Activated T-cell treated with anti-CD3 and anti-CD28 coated beads for 24 hours (primary cell): ENCODE measurements at places on chromosomes 2 and 18.
A peak's percentile ranks its signal among the peaks of the same experiment; 100 is the strongest.

- no peak for DNase-seq
Observed at GRCh38 chr18:45251236-45251635, 364.0 kb upstream of the SLC14A2 start.

DNA sequence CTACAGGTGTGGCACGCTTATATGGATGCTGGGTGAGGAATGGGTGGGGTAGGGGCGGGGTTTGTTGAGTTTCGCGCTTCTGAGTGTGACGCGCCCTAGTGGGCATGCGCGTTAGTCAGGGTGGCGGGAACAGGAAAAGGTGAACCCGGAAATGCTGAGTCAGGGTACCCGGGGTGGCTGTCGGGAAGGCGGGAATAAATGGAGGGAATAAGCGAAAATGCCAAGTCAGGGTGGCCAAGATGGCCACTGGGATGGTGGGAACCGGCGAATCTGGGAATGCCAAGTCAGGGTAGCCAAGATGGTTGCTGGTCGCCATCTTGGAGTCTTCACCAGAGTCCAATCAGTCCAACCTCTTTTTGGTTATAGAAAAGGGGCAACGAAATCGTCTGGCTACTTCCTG, 585.0 kb downstream of the SUCLG1 start:
- DNase-seq, result no peak

GRCh38 chr2:15968280-15969178, 28.2 kb downstream of the MYCN start:
- no peak for DNase-seq

- DNase-seq, result no peak
Observed at GRCh38 chr18:24459772-24460171, 665 bp upstream of the HRH4 start.

GRCh38 chr2:86744152-86744551, 24.1 kb downstream of the RMND5A start:
- DNase-seq, result no peak

- DNase-seq, result no peak
Observed at GRCh38 chr18:33717339-33717738, 139.3 kb downstream of the ASXL3 start.

GRCh38 chr2:215727507-215728503, 285.5 kb downstream of the MREG start:
- no peak for DNase-seq

DNA sequence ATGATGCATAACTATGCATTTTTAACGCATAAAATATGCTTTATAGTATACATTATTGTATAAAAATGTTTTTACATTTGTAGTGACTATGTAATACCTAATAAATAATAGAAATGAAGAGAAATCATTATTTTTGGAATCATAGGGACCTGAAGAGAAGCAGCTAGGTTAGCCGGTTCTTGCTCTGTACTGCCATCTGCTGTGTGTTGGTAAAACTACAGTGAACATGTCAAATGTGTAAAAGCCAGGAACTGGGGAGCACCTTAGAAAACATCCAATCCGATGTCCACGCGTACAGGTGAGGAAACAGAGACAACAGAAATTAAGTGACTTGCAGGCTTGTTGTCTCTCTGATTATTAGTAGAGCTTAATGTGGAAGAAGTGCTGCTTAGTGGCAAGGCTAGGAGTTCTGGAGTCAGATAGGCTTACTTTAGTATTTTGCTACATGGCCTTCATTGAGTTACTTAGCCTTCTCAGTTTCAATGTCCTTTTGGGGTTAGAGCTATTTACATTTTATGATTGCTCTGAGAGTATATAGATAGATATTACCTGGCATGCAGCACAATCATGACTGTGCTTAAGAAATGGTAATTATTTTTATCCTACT, 386.5 kb downstream of the DLGAP1 start:
- DNase-seq, result peak; percentile 18

DNA sequence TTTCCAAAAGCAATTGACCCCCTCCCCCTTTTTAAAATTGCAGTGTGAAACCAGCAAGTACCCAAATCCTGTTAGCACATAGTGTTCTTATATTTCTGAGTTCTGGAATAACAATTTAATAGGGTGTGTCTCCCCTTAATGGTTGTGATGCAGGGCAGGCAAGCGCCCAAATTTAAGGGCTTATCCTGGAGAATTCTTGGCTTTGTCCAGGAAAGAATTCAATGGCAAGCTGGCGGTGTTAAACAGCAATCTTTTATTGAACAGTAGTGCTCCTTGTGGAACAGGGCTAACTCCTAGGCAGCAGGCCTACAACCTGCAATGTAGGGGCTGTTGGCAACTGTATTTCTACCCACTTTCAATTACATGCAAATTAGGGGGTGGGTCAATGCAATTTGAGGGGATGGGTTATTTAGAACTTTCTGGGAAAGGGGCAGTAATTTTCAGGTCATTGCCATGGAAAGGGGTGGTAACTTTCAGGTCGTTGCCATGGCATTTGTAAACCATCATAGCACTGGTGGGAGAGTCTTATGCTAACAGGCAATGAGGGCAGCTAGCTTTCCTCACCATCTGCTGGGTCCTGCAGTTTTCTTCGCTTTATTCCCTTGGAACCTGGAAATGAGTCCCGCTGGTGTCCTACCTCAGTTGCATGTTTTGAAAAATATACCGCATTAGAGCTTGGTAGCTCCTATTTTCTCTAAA, 149.0 kb upstream of the KCTD1 start:
- DNase-seq, result no peak

DNA sequence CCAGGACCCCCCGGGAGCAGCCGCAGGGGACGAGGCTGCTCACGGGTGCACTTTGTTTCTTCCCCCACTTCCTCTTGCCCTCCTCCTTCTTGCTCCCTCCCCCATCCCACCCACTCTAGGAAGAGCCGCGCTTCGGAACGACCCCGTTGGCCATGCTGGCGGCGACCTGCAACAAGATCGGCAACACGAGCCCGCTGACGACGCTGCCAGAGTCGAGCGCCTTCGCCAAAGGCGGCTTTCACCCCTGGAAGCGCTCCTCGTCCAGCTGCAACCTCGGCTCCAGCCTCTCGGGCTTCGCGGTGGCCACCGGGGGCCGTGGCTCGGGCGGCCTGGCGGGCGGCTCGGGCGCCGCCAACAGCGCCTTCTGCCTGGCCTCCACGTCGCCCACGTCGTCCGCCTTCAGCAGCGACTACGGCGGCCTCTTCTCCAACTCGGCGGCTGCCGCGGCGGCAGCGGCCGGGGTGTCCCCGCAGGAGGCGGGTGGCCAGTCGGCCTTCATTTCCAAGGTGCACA, 1.3 kb downstream of the SP9 start:
- DNase-seq, result no peak

DNA sequence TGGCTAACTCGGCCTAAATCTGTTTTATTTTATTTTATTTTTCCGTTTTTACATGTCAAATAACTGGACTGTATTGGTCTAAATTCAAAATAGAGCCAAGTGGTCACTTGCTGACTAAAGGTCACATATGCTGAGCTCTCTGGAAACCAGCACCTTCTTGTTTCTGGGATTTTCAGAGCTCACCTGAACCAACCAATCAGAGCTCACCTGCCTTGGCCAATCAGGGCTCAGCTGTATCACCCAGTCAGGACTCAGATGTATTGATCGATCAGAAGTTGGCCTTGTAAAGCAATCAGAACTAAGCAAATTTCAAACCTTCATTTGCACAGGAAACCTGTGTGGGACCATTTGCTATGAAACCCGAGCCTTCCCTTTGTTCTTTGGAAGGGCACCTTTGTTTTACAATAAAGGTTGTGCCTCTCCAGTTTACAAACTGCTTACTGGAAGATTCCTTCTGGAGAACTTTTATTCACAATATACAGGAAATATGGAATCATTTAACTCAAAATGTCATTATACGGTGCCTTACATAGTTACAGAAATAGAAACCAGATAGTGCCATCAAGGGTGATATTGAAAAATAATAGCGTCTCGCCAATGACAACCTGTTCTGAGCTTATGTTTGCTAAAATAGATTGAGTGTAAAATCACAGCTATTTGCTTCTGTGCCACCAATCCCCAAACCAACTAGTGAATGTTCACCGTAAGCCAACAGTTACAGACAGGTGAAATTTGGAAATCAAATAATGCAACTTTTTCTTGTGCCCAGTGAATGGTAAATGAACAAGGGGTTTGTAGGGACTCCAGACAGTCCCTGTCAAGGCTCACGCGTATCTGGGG, 17.3 kb upstream of the PSD4 start:
- DNase-seq, result no peak

- DNase-seq, result no peak
Observed at GRCh38 chr2:159185401-159186130, 100.9 kb downstream of the WDSUB1 start.

DNA sequence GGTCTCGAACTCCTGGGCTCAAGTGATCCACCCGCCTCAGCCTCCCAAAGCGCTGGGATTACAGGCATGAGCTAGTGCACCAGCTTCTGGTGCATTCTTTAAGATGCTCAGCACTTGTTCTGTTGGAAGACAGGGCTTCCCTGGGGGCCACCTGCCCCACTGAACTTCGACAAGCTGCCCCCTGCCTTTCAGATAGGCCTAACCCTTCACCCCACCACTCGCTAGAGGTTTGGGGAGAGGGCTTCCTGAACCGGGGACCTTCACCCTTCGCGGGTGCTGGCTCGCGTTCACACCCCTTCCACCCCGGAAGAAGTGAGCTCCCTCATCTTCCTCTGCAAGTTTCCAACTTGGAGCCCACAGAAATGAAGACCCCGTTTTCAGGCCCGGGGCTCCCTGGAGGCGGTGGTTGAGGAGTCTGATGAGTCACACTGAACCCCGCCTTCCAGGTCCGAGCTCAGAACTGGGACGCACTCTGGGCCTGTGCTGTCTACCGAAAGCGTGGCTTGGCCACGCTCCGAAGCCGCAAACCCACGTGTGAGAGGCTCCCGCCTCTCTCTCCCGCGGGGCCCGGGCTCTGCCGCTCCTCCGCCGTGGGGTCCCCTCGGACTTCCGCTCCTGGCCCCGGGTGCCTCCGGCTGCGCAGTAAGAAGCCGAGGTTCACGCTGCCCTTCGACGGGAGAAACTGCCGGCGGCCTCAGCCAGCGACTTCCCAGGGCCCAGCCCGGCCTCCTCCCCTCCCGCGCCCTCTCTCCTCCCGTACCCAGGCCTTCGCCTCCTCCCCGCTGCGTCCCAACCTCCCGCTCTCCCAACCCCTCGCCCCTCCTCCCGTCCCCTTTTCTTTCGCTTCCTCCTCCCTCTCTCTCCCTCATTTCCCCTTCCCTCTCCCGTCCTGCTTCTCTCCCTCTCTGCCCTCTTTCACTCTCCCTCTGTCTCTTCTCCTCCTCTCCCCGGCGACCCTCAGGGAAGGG, 47.5 kb upstream of the SP3 start:
- DNase-seq, result peak; percentile 10

GRCh38 chr2:165898381-165898780, 55.2 kb downstream of the TTC21B start:
- no peak for DNase-seq

DNA sequence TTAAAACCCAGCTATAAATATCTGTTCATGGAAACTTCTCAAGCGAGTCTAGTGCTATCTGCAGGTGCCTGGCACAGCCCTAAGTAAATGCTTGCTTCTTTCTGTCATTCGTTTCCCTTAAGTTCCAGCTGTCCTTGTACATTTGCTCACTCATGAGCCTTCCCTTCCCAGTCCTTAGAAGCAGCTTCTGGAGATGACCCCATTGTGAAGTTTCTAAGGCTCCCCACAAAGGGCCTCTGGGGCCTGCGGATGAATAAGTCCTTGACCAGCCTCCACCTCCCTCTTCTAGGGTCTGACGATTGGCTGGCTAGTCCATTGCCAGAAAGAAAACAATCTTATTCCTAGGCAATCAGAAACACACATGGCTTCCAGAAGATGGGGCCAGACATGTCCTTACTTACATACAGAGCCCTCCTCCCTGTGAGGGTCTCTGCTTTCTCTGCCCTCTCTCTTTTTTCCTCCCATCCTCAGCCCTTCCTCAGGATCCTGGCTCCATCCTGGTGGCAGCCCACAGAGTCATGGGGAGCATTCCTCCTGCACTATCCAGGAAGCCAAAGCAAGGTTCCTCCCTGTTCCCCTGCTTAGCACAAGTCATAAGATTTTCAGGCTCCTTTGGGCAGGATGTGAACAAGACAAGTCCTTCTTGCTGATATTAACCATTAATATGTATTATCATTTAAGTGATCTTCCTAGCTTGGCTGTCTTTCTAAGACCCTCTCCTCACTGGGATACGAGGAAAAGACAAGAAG, 87.3 kb downstream of the TNFRSF11A start:
- DNase-seq, result no peak

GRCh38 chr18:63253014-63253413, 66.6 kb downstream of the BCL2 start:
- no peak for DNase-seq

GRCh38 chr2:212414767-212415211, 123.8 kb downstream of the ERBB4 start:
- DNase-seq, result no peak

- no peak for DNase-seq
Observed at GRCh38 chr2:18483896-18484295, 76.6 kb downstream of the RDH14 start.

DNA sequence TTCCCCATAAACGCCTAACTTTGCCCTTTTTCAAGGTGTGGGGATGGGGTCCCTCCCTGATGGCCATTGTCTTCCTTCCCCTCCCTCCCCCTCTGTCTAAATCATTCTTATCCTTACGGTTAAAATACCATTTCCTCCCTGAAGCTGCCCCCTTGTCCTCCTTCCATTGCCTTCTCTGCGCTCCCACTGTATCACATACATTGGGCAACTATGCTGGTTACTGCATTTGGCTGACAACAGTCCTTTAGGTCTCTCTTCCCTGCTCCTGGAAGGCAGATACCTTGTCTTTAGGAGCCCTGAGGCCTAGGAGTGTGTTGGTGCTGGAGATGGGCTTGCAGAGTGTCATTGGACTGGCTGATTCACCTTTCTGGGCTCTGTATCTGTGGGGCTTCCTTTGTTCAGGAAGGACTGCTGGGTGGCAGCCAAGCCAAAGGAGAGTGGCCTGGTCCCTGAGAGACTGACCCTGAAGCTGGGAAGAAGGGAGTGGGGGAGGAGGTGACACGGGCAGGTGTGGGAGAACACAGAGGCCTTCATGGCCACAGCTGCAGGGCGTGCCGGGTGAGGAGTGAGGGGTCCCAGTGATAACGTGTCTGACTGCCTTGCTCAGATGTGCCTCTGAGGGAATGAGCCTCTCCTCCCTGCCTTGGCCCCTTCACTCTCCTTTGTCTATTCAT, 2.2 kb downstream of the WNT6 start:
- DNase-seq, result no peak

- DNase-seq, result no peak
Observed at GRCh38 chr2:56089931-56090330, 93.9 kb upstream of the CCDC85A start.

- DNase-seq, result no peak
Observed at GRCh38 chr2:17536416-17536815, 4.1 kb upstream of the VSNL1 start.

GRCh38 chr2:220104871-220105351, 477.5 kb downstream of the SLC4A3 start:
- DNase-seq, result no peak

GRCh38 chr2:45119038-45119437, 109.8 kb upstream of the SIX2 start:
- no peak for DNase-seq

DNA sequence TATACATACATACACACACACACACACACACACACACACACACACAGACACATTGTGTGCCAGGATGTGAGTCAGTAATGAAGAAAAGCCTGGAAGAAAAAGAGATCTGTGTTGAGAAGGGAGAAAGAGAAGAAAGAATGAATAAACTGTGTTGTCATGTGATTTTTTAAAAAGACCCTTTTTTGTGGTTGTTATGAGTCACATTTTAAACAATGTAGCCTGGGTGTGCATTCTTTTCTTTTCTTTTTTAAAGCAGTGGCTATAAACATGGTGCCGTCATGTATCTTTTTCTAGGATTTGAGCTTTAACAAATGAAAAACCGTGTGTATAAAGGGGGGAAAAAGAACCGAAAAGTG, 87.2 kb downstream of the NRP2 start:
- DNase-seq, result no peak

GRCh38 chr2:172323256-172323655, 104.1 kb upstream of the ITGA6 start:
- DNase-seq, result no peak
